PC-3 (cell line): ENCODE measurements at places on chromosomes 1 and 21.

- no peak for DNase-seq
These were observed 6.0 kb downstream of the KIAA0040 start for GRCh38 chr1:175186433-175187160.

GRCh38 chr1:113917400-113918082 lies 11.6 kb upstream of the HIPK1 start:
- DNase-seq = peak; percentile 74

GRCh38 chr21:22115746-22116145 lies 1117.5 kb downstream of the NCAM2 start:
- no peak for DNase-seq

- no peak for DNase-seq
These were observed 395 bp upstream of the CSRP1 start for GRCh38 chr1:201507360-201507675.

- no peak for DNase-seq
These were observed 67.9 kb downstream of the CYYR1 start for GRCh38 chr21:26505211-26505610.

- no peak for DNase-seq
These were observed 26.3 kb upstream of the FAM3B start for GRCh38 chr21:41290106-41290799.

DNA sequence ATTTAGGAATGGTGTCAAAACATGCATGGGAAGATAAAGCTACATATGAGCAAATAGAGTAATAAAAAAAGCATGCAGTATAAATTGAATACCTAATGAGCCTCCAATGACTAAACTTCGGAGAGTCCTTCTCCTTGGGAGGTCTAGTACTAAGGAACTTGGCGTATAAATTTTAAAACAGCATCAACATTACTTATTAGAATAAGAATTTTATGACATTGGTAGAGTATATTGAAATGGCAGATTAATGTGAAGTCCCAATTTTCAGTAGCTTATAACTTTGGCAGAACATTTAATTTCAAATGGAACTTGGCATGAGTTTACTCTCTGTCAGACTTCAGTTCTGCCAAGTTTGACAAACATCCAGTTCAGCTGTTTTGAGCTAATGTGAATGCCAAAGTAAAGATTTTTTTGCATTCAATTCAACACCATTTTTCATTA lies 104.7 kb upstream of the RGS18 start:
- DNase-seq = no peak

DNA sequence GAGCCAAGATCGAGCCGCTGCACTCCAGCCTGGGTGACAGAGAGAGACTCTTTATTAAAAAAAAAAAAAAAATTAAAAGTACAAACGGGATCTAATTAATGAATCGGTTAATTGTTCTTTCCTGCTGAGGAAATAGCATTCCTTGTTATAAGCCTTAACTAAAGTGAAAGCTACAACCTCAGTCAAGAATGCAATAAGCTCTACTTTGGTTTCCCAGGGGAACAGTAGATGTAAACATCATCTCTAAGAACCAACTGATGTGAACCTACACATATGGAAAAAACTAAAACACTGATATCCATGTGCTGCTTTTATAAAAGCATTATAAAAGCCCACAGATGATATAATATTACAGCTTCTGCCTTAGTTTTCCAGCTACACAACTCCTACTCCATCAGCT lies 41.9 kb downstream of the LPGAT1 start:
- DNase-seq = no peak

GRCh38 chr1:30714025-30714424 lies 9.4 kb downstream of the MATN1 start:
- DNase-seq = no peak

DNA sequence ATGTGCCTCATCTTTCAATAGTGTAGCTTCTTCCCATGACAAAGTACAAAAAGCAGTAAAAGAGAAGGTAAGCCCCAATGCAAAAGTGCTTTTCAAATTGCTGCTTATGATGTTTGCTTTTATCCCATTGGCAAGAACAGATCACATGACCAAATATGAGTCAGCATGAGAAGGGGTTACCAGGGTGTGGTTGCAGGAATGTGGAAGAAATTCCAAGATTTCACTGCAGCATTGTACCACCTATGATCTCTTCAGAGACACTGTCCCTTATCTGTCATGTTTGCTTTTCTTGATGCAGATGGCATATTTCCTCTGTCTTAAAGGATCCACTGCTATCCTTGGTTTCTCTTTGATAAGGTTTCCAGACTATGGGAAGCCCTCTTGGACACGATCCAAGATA lies 1006.9 kb upstream of the PRMT6 start:
- DNase-seq = peak; percentile 36

DNA sequence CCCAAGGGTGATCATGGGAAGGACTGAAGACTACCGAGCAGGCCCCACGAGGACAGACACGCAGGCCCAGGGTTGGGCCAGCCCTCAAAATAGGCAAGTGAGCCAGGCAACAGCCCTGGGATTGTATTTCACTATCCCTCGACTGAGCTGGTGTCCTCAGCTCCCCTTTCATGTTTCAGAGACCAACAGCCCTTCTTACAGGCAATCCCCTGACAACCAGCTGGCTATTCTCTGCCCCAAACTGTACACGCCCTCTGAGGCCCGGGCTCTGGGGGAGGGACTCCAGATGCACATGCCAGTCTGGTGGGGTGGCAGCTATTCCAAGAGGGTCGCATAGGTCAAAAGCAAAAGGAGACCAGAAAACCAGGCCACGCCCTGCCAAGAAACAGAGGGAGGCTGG lies 243.0 kb downstream of the TOMM20 start:
- DNase-seq = no peak

- DNase-seq = peak; percentile 86
These were observed 27.0 kb upstream of the PRSS38 start for GRCh38 chr1:227788271-227789083.

DNA sequence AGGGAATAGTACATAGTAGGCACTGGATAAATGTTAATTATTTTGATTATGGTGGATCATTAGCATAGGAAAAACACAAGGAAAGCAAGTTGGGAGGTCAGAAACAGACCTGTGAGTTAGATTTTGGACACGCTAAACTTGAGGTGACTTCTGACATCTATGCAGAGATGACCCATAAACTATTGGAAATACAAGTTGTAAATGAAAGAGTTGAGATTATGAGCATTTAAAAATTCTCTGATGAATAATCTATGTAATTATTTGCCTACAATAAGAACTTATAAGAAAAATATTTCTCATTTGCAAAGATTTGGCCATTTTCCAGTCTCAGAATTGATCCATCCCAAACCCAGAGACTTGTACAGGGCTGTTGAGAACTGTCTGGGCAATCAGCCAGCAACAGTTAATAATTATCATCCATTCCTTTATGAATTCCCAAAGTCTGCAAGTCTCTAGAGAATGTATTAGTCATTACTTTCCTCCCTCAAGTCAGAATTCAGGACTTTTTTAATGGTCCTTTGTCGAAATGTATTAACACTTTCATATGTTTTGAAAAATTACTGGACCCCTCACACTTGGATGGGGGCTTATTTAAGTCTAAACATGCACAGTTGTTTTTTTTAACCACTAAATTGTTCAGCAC lies 19.4 kb upstream of the SLAMF6 start:
- DNase-seq = no peak

DNA sequence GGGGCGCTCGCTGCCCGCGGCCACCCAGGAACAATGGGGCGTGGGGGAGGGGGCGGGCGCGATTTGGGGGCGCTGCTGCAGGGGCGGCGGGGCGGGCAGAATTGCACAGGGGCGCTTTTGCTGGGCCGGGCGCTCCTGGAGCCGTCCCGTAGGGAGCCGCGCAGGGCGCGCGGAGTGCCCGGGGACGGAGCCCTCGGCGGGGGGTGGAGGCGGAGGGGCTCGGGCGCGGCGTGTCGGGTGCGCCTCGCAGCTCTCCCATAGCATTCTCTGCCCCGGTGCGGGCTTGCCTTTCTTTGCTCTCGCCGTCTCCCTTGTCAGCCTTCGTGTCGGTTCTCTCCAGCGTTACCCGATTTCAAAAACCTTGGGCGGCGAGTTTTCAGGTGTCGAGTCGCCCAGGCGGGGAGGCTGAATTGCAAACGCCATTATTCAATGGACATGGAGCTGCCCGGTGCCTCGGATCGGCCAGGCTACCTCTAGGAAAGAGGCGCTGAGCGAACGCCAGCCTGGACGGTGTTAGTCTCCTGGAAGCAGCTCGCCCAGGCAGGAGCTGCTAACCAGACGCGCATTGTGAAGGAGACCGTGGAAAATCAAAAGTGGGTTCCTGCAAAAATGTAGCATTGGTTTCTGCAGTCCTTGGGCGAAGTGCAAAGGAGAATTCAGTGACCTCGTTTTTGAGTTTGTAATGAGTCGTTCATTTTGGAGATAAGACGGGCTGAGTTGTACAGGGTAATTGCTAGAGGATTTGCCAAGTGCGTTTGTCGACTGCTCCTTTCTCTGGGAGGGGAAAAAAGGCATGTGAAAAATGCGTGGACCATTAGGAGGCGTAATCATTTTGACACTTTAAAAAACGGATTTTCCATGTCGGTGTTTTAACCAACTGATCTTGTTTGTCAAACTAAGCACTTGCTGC lies 626 bp downstream of the CXADR start:
- DNase-seq = peak; percentile 38

- no peak for DNase-seq
These were observed 41.6 kb upstream of the ZNF678 start for GRCh38 chr1:227521782-227522181.

- no peak for DNase-seq
These were observed 1372.9 kb upstream of the ADGRL2 start for GRCh38 chr1:80427881-80428280.

GRCh38 chr1:225871359-225872074 lies 10.7 kb downstream of the TMEM63A start:
- peak; percentile 99 for DNase-seq

- DNase-seq = peak; percentile 19
These were observed 102.9 kb downstream of the ZZZ3 start for GRCh38 chr1:77579547-77579946.

- DNase-seq = peak; percentile 80
These were observed 99.0 kb downstream of the KCNK2 start for GRCh38 chr1:215181518-215181917.

- DNase-seq = peak; percentile 70
These were observed 829 bp downstream of the PEA15 start for GRCh38 chr1:160206036-160206389.

GRCh38 chr21:35026617-35027562 lies 22.2 kb downstream of the RUNX1 start:
- DNase-seq = no peak

DNA sequence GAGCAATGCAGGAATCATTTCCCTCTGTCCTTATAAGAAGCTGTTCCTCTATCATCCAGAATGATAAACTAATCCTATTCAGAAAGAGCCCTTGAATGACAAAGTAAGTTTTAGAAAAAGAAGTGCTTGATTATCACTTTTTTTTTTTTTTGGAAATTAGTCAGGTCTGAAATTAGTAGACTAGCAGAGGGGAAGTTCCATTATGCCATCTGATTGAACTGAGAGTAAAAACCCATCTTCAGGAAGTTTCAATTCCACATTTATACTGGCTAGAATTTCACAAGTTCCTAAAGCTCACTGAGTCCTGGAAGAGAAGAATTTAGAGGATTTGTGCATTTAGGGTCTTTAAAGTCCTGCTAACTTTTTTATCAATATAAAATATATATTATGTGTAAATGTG lies 128.8 kb upstream of the COA6 start:
- DNase-seq = no peak

- DNase-seq = no peak
These were observed 25.2 kb downstream of the COA7 start for GRCh38 chr1:52672946-52673345.

DNA sequence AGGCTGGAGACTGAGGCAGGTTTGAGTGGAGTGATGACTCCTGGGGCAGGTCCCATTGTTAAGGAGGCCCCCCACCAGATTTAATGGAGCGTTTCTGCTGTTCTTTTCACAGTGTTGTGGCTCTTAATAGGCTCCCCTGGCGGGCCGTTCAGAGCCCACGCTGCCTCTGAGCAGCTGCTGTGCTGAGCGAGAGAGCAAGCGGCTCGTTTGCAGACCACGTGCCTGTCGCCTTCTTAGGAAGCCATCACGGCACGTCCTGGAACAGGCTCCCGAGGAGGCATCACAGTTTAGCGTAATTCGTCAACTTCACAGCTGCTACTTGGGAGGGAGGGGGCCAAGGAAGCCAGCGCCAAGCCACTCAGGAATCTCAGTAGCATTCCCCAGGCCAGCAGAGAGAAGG lies 70.5 kb upstream of the CTTNBP2NL start:
- DNase-seq = no peak
